Naive thymus-derived CD8-positive, alpha-beta T cell (primary cell): ENCODE measurements at places on chromosomes 7 and 10. TPM values are rescaled to one million over a fixed set of nuclear protein-coding genes. Genes with fewer than 3 reads are reported as not detected.

DNA sequence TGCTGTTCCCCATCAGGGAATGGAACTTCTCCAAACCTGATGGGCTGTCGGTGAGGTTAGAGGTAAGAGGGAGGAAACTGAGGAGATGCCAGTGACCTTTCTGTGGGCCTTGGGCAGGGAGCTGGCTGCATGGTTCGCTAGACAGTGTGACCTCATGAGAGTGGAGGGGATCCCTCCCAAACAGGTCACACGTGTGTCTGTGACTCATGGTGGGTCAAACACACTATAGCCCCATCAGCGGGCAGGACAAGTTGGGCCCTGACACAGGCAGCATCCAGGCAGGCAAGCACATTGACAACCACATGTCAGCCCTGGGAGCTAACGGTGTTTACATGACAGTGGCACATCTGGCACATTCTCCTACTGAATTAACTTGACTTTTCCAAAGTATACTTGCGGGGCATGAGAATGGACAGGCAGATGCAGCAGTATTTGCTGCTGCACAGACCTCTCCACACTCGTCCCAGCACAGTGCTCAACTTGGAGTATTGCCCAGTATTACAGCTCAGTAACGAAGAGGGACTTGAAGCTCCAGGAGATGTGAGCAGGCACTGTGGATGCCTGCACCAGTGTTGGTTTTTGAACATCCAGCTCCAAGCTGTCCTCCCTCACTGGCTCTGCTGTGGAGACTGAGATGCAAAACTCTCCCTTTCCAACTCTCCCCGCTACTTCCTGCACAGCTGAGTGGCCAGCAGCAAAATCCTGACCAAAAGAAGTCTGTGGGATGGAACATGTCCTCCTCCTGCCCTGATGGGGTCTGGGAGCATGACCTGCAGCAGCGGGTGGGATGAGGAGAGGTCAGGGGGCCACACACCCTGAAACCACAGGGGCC, 199.6 kb downstream of the WDR37 start:
- no peak for DNase-seq

DNA sequence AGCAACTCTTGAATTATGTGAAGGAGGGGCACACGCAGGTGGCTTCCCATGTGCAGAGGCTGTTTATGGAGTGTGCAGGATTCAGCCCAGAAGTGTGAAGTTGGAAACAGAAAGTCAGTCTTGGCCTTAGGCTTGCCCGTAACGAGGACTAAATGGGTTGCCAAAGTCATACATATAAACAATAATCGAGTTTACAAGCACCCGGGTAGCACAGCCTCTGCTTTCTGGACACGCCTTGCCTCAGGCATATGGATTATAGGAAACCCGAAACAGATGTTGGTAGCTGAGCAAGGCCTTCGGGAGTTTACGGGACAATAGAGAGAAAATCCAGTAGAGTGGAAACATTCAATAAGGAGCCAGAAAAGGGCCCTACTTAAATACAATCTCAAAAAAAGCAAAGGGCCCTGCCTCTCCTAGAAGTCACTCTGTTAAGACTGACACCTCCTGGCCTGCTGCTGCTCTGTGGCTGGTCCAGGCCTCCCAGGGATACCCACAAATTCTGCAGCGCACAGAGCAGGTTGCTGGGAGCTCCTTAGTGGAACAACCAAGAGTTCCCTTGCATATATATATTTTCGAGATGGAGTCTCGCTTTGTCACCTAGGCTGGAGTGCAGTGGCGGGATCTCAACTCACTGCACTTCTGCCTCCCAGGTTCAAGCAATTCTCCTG, 48.5 kb downstream of the SMKR1 start:
- no peak for DNase-seq

DNA sequence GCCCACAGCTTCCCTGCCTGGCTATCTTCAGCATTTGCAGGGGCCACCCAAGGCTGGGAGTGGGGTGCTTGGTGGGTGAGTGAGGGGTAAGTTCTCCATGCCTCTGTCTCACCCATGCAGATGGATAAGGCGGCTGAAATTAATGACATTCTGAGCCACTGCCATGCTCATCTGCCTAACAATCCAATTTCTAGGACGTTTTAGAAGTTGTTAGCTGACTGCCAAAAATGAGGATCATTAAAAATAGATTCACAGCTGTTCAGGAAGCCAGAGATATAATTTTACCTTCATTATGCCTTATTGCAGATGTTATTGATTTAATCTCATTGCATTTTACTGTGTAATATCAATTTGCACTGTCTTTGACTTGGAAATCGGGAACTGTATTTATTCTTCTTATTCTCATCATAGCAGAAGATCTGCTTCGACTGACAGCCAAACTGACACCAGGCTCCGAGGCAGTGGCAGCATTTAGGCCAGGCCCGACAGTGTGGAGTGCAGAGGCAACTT, 334.4 kb upstream of the NPVF start:
- no peak for DNase-seq

GRCh38 chr10:89553064-89553734, 17.8 kb upstream of the SLC16A12 start:
- DNase-seq, result no peak

DNA sequence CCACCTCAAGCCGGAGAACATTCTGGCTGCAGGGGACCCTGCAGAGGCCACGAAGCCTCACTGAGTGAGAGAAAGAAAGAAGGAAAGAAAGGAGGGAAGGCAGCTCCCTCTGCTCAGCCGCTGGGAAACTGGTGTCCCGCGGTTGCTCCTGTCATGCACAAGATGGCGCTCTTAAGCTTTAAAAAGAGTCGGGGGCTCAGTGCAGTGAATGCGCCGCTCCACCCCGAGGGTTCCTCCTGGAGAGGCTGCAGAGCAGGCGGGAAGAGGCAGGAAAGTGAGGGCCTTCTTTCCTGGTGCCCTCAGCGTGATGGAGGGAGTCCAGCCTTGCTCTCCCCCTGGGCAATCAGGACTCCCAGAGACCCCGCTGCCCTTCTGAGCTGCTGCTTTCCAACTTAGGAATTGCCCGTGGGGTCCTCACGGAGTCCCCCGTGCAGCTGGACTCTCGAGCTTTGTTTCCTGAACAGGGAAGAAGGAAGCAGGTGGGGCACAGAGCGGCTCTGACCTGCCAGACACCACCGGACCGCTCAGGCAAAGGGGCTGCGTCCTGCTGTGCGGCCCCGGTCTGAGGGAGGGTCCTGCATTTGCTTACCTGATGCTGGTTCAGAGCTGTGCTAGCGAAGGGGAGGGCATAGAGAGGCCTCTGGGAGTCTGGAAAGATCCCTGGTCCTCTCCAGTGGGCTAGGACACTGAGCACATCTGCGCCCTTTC, 141.9 kb upstream of the MKI67 start:
- no peak for DNase-seq

GRCh38 chr7:25944777-25945515, 207.1 kb upstream of the NFE2L3 start:
- DNase-seq, result no peak

DNA sequence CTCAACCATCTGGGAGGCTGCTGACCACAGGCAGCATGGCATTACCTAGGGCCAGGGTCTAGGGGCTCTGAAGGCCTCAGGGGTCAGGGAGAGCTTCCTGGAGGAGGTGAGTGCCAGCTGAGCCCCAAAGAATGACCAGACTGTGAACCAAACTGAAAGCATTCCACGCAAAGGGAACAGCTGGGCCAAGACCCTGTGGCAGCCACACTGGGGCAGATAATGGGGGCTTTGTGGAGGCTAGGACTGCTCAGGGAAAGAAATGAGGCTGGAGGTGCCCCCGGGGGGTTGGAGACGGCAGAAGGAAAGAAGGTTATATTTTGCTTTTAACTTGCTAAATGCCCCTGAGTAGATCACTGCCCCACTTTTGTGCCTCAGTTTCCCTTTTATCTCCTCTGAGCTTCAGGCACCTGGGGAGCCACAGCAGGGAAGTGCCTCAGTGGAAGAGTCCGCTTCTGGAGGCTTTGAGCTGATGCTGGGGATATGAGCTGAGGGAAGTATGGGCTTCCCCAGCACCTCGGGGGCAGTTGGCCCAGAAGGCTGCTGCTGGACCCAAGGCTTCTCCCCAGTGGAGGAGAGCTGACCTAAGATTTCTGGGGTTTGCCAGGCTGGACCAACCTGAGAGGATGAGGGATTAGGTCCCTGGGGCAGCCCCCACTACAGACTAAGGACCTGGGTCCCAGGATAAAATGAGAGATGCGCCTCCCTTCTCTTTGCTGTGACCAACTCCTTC, 57.8 kb downstream of the ZMIZ1 start:
- DNase-seq, result no peak

The CALCR gene
- total RNA-seq, result not detected
